ENCODE measurements at places on chromosomes 2 and 18.
A peak's percentile ranks its signal among the peaks of the same experiment; 100 is the strongest.

DNA sequence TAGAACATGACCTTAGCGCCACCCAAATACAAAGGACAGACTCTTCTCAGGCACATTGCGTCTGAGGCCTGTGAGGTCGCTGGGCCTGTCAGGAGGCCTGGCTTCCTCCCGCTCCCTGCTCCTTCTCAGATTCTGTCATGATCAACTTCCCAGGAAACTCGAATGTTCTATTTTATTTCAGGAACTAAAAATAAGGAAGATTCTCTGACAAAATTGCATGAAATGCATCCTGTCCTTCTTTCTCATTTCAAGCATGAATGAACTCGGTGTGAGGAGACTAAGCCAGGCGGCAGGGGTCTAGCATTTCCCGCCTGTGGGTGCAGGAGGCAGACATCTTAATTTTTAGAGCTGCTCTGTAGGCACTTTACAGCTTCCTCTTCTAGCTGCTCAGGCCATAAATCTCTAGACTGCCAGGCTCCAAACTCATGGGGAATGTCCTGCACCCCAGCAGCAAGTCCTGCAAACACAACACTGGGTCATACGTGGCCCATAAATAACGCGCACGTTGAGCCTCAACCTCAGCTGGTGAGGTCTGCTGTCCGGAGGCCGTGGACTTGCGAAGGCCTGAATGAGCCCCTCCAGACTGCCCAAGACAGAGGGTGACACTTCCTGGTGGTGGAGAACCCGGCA, 109.7 kb upstream of the ZNF236 start:
- DNase-seq = no peak

- DNase-seq = no peak
Measured at GRCh38 chr18:62437235-62438017, 85.4 kb upstream of the ZCCHC2 start.

- DNase-seq = no peak
Measured at GRCh38 chr2:7704296-7704865, 787.2 kb downstream of the RNF144A start.

GRCh38 chr2:233430081-233430480, 75.8 kb downstream of the DGKD start:
- DNase-seq = no peak

DNA sequence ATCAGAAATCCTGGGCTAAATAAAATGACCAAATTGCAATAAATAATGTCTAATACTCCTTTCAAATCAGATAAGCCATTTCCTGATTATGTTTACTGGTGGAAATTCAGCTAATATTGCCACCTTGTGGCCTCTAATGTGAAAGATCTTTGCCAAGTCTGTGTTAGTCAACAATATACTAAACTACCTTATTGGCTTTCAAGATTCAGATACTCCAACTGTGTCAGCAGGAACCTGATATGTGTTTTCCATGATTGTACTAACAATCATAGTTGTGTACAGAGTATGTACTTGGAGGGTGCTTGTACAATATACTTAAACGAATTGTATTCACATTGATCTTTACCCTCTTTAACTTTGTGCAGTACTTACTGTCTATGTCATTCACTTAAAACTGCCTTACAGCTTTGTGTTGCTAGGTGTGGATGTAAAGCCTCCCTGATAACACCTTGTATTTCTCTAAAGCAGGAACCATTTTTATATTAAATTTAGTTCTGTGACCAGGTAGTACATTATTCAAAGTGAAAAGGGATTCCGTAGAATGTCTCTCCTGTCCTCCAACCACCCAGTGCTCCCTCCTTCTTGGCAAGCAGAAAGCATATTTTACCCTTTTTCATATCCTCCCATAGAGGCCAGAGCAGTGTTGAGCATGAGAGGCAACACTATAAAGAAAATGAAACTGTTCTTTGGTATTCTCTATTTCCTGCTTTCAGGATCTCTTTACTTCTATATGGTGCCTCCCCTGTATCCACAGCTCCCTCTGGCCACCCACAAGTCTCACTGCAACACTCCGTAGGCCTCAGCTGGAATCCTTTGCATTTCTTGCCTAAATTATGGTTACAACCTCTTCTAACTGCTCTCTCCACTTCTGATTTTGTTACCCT, 75.2 kb upstream of the C2orf15 start:
- peak; percentile 52 for DNase-seq

- DNase-seq = no peak
Measured at GRCh38 chr2:148967578-148967977, 70.9 kb upstream of the LYPD6B start.

GRCh38 chr18:21444465-21445212, 155.9 kb downstream of the ESCO1 start:
- no peak for DNase-seq

DNA sequence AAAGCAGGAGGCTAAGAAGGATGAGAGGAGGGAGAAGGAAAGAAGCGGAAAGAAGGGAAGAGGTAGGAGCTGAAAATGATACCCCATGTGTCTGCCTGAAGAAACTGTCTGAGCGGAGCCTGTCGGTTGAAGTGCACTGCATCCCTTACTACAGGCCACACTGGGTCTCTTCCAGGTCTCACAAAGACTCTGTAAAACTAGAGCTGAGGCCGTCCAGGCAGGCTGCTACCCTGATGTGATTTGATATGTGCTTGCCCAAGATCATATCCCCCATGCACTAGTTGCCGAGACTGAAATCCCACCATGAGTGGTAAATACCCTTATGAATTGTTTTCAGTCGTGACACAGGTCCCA, 134.4 kb downstream of the MAIP1 start:
- DNase-seq = no peak
